ENCODE measurements at places on chromosomes 2 and 18.

GRCh38 chr2:177675350-177675821, 282.8 kb downstream of the AGPS start:
- DNase-seq = no peak

GRCh38 chr2:27024812-27025211, 8.0 kb upstream of the TMEM214 start:
- no peak for DNase-seq

DNA sequence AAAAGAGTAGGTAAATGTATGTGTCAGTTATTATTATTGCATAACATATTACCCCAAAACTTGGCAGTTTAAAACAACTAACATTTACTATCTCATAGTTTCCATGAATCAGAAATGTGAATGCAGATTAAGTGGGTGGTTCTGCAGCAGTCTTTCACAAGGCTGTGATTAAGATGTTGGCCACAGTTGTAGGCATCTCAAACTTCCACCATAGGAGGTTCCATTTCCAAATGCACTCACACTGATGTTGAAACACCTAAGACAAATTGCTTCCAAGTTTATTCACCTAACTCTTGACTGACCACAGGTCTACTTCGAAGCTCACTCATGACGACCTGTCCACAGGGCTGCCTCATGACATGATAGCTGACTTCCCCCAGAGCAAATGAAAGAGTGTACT, 360.8 kb downstream of the GRB14 start:
- no peak for DNase-seq

- no peak for DNase-seq
These were observed 47.8 kb downstream of the FARSB start for GRCh38 chr2:222608081-222608480.

GRCh38 chr2:48482313-48482712, 47.6 kb upstream of the STON1 start:
- no peak for DNase-seq

Data from NCI-H2107 (cell line).